ENCODE measurements at places on chromosomes 2 and 18. TPM values are rescaled to one million over a fixed set of nuclear protein-coding genes. Genes with fewer than 3 reads are reported as not detected.

The THOC1 gene
- 18.1 TPM for total RNA-seq

The RFTN2 gene
- not detected for total RNA-seq

The SP140 gene
- 0.28 TPM for total RNA-seq

The RNF125 gene
- 0.28 TPM for total RNA-seq
